ENCODE measurements at places on chromosomes 7 and 10. TPM values are rescaled to one million over a fixed set of nuclear protein-coding genes. Genes with fewer than 3 reads are reported as not detected.

- DNase-seq: peak; percentile 22
Observed at GRCh38 chr7:120052884-120053382, 220.0 kb upstream of the KCND2 start.

NKX2-3 gene
- total RNA-seq: not detected

DNA sequence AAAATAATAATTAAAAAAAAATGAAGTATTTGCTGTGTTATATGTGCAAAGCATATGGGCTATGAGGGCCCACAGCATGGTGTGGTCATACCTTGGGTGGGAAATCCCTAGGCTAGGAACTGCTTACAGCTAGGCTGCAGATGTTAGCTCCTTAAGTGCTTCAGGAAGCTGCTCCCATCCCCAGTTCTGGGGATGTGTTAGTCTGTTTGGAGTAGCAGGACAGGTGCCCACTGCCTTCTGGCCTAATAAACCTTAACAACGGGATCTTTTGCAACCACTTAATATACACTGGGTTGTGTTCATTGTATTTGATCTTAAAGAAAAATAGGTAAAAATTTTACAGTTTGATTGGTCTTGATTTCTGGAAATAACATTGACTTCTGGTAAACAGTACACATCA lies 46.3 kb downstream of the HK1 start:
- no peak for DNase-seq

SPDYE6 gene
- total RNA-seq: not detected

DNA sequence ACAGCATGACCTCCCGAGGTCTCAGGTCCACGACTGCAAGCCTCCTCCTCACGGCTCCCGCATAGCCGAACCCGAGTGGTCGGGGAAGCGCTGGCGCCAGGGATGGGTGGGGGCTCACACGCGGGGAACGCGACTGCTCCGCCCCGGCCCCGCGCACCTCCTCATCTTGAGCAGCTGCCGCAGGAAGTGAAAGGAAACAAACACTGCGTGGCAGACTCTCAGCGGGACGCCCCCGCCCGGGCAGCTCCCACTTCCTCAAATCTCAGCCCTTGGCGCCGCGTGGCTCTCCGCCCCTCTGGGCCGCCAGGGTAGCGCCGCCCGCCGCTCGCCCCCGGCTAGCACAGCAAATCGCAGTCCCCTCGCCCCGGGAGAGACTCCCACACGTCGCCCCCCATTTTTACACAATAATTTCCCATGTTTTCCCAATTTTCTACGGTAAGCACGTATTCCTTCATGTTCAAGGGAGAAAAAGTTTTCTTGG lies at the start of gene TMEM243:
TSS of gene TMEM243 (minus strand) at position 188 of the 481 bp plus-strand sequence. CDS start 229 bp downstream, outside the sequence.
- peak; percentile 84 for DNase-seq

DNA sequence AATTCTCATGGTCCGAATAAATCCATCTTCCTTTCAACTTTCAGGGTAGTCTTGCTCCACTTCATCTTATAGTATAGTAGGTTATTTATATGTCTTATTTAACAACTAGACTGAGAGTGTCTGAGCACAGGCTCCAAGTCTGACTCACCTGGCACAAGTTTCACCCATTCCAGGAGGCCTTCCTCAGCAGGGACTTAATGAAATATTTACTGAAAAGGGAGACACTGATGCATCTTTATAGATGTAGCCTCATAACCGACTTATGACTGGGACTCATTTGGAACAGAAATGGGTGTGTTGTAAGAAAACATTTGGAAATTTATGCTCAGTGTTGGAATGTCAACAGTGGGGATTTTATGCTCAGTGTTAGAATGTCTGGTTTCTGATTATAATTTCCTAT lies 59.9 kb downstream of the CH25H start:
- no peak for DNase-seq

DNA sequence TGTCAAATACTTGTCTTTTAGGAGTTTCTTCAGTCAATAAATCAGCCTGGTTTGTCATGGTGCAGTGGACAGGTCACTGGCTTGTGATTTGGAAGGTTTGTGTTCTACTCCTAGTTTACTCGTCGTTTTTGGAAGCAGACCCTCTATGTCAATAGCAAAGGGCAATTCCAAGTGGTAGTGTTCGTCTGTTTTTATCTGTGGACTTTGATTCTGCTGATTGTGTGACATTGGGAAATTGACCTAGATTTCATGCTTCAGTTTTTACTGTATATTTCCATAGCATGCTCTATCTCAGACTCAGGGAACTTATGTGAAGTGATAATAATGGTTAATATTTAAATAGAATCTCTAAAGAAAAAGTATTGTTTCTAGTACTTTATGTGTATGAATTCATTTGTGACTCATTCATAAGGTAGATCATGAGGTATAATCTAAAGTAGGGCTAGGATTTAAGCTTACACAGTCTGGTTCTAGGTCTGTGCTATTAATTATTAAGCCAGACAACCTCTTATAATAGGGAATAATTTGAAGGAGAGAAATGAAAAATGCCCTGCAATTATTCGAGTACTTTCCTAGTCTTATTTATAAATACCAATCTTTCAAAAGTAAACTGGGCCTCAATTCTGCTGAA lies 198.1 kb downstream of the REEP3 start:
- no peak for DNase-seq

CHAT gene
- not detected for total RNA-seq

DNA sequence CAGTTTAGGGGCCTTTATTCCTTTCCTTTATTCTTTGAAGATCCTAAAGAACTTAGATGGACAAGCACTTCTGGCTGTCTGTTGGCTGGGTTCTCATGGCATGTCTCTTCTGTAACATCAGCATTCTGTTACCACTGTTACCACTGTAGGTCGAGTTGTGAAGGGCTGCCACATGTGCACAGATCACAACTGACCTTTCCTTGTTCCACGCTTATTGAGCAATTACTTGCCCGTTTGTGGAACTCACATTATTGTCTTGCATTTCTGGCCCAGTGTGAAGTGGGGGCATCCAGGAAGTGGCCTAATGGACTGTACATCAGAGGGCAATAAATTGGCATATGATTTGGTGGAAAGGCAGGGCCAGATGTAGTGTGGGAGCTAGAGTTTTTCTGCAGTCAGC lies 23.7 kb downstream of the GBF1 start:
- DNase-seq: no peak

CALD1 gene
- total RNA-seq: 122 TPM

- no peak for DNase-seq
Observed at GRCh38 chr7:82286798-82287140, 156.8 kb downstream of the CACNA2D1 start.

- no peak for DNase-seq
Observed at GRCh38 chr10:27253576-27253975, 13.0 kb upstream of the ACBD5 start.

ZNF425 gene
- total RNA-seq: 0.58 TPM

DNA sequence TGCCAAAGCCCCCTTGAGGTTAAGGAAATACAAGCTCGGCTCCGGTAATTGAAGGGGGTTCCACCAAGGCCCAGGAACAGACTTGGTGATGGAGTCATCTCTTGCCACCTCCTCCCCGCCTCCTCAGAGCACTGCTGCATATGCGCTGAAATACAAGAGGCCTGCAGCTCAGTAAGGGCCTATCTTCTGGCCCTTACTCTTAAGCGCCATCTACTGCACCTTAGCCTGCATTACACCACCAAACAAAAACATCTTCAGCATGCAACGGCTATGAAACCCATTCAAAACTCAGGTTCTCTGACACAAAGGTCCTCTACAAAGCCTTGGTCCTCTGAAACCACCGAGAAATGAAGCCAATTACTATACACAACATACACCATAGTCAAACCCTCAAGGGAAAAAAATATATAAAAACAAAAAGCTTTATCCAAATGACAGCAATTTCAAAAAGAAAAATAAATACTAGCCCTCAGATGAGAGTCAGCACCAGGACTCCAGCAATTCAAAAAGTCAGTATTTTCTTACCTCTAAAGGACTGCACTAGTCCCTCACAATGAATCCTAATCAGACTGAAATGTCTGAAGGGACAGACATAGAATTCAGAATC lies 176.8 kb upstream of the TBX20 start:
- no peak for DNase-seq

H2BK1 gene
- not detected for total RNA-seq

- no peak for DNase-seq
Observed at GRCh38 chr10:60669501-60669900, 108.8 kb upstream of the CDK1 start.

- no peak for DNase-seq
Observed at GRCh38 chr7:80498481-80499349, 13.1 kb downstream of the GNAT3 start.

AKR1D1 gene
- total RNA-seq: not detected

DNA sequence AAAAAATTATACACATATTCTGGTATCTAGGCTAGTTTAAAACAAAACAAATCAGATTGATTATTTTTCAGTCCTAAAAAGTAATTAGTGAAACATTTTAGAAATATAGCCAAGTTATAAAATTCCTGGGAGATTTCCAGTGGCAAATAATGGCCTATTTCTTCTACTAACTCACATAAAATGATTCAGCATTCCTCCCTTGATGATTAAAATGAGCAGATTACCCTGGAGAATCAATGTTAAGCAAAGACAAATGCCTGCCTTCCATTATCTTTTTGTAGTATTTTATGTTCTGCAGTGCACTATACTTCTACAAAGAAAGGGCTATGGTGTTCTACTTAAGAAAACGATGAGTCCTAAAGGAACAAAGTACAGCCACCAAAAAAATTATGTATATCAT lies 53.6 kb downstream of the PARD3 start:
- no peak for DNase-seq

DNA sequence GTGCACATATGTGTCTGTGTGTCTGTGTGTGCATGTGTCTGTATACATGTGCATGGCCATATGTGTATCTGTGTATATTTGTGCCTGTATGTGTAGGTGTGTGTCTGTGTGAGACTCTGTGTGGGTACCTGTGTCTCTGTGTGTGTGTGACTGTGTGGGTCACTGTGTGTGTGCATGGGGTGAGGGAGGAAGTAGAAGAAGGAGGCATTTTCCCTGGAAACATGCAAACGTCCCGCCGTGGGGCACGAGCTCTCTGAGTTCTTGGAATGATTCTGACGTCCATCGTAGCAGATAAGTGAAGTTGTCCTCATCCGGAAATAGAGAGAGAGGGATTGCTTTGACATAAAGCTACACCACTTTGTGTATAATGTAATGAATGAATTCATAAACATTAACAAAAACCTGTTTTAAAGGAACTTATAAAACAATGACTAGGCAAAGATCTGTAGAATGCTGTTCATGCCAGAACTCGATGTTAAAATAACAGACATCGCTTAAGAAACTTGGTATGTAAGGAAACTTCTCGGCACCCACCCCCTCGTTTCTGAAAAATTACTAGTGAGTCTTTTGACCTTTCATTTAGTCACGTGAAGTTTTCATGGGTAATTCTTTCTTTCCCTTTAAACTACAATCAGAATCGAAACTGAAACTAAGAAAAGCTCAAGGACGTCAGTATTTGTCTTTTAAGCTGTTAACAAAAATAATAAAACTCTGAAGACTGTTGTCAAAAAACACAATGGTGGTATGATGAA lies 43.6 kb upstream of the KLF6 start:
- no peak for DNase-seq

ACSM6 gene
- total RNA-seq: not detected

ST7 gene
- total RNA-seq: 28.5 TPM

GRCh38 chr10:97049670-97050069 lies 136.1 kb downstream of the SLIT1 start:
- no peak for DNase-seq

- no peak for DNase-seq
Observed at GRCh38 chr10:123398180-123398591, 244.0 kb downstream of the BUB3 start.

DNA sequence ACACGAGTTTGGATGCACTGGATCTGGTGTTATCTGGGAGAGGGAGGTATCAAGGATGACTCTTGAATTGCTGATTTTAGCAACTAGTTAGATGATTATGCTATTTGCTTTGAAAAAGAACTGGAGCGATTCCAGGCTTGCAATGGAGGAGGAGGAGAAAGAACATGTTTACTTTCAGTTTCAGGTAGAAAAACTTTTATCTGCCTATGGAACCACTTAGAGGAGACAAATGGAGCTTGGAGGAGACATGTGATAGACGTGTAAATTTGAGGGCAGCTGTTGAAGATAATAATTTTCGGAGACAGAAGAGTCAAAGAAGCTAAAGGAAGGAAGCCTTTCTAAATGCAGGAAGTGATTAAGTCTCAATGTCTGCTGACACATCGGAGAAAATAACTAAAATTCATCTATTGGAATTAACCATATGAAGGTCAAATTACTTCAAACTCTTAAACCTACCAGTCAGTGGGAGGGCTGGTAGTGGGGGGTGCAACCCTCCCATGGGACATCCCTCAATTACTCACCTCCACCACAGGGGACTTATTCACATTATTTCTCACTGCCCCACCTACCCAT lies 56.4 kb upstream of the GNAI1 start:
- DNase-seq: no peak

NPFFR1 gene
- total RNA-seq: not detected

GRCh38 chr10:37947526-37947925 lies 28.9 kb downstream of the ZNF25 start:
- no peak for DNase-seq

DNA sequence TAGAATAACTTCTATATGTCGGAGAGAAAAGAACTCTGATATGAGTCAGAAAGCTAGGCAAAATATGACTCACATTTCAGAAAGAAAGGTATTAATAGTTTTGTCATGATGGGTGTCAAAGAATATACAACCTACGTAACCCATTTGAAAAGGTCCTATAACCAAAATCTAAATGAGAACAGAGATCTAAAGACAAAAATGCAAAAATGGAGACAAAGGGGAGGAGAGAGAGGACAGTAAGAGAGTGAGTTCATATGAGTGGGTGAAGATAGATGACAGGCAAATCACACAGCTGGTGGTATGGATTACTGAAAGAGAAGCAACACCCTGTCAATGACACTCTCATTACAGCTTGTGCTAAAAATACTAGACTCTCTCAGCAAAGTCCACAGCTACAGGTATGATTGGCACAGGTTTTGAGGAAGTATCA lies 25.6 kb downstream of the ANKMY2 start:
- DNase-seq: no peak

DNA sequence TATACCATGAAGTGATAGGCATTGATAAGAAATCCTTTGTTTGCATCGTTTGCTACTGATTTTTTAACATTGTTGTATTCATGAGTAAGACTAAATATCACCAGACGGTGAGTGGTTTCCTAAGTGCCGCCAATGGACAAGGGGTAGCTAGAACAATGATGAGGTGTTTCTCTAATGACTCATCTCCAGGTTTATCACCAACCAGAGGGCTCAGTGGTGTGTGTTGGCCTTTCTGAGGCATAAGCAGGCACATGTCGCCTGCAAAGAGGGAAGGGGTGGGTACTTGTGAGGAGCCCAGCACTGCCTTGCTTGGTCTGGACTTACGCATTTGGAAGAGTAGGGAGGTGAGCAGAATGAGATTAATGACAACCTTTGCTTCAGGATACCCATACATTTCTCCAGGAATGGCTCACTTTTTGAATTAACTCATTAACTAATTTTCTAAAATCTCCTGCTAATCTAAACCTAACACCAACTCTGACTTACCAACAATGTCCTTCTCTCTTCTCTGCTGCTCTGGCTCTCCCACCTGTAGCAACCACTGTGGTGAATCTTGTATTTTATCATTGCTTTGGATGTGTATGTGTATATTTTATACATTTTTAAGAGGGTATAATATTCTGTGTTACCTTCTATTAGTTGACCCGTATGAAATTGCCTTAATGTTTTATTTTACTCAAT lies 722.6 kb downstream of the GRID1 start:
- DNase-seq: no peak

NCF1 gene
- total RNA-seq: 3.5 TPM

Data from left ventricle myocardium inferior (tissue), 1 donor.